ENCODE measurements at places on chromosomes 4 and X.

- no peak for DNase-seq
Measured at GRCh38 chr4:7978489-7978888, 38.8 kb upstream of the AFAP1 start.

GRCh38 chrX:40719218-40719617 lies 16.1 kb downstream of the MED14 start:
- DNase-seq, result no peak

GRCh38 chrX:48278958-48279357 lies 23.8 kb downstream of the SSX1 start:
- no peak for DNase-seq

DNA sequence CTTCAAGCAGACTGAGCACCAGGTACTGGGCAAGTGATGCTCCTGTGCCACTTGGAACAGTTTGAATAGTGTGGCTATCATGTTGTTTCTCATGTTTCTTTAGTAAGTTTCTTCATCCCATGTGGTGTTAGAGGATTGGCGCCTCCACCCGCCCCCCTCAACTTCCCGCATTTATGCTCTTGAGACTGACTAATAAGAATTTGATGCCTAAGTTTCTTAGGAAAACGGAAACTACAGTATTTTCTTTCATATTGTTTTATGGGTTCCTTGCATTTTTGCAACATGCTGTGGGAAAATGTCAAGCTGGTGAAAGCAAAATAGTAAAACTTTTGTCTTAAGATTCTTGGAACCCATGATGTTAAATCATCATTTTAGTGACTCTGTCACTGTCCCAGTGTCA lies 101.2 kb upstream of the SLC4A4 start:
- DNase-seq, result no peak

DNA sequence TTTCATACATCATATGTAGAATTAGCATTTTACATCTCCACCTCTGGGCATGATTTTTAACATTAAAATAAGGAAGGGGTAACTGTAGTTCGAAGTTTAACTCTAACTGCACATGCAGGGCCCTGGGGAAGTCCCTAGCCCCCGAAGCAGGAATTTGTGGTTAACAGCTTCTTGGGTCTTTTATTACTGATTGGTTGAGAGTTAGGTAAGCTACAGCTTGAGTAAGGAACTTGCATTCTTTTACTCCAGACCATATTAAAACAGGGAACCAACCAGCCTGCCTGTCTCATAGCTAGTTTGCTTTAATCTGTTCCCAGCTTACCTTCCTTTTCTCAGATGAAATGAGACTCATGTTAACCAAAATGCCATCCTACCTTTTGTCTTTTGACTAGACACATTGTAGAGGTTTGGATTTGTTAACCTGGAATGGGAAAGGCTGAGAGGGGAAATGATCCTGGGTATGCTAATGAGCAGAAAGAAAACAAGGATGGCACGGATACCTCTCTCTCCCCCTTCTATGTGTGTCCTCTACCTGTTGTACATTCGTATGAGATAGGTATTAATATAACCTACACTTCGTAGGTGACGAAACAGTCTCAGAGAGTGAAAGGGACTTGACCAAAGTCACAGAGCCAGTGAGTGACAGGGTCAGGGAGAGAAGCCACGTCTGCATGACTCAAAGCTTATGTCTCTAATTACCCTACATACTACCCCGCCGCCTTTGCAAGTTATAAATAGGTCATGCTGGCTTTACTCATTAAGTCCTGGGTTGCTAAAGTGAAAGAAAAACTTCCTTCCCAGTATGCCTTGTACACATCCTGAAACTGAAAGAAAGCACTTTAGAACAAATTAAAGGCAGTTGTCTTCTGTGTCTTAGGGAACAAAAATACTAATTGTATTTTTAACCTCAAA lies 119.5 kb upstream of the AFF2 start:
- no peak for DNase-seq

DNA sequence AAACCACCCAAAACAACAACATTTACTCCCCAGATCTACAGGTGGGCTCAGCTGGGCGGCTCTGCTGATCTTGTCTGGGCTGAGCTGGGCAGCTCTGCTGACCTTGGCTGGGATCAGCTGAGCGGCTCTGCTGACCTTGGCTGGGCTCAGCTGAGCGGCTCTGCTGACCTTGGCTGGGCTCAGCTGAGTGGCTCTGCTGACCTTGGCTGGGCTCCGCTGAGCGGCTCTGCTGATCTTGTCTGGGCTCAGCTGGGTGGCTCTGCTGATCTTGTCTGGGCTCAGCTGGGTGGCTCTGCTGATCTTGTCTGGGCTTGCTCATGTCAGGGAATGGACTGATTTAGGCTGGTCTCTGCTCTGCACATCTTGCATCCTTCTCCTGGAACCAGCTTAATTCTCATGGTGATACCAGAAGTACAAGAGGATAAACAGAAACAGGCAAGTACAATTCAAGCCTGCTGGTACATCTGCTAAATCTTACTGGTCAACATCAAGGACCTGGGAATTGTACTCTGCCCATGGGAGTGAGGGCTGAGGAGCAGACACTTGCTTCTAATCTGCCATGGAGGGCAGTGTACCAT lies 248.5 kb upstream of the PSAPL1 start:
- no peak for DNase-seq

- DNase-seq, result no peak
Measured at GRCh38 chr4:140691369-140691768, 64.8 kb downstream of the TBC1D9 start.

DNA sequence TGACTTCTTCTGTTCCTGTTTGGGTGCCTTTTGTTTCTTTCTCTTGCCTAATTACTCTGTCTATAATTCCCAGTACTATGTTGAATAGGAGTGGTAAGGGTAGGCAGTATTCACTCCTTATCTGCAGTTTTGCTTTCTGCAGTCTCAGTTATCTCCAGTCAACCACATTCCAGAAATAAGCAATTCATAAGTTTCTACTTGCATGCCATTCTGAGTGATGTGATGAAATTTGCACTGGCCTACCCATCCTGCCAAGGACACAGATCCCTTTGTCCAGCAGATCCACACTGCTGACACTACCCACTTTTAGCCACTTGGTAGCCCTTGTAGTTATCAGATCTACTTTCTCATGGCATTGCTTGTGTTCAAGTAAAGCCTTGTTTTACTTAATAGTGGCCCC lies 971.6 kb upstream of the INTU start:
- DNase-seq, result no peak

DNA sequence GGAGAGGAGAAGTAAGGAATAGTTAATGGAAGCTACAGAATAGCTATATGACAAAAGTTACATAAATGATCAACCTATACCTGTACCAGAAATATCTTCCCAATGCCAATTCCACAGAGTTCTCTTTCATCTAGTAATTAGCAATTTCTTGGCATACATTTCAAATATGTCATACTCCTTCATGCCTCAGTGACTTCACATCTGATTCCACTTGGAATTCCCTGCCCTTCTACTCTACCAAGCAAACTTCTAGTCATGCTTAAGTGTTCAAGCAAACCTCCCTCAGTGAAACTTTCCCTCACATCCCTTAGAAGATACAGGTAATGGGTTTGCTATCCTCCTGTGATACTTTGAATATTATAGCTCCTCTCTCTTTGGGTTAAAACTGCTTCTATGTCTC lies 127.1 kb downstream of the KLHL13 start:
- DNase-seq, result no peak

Measured in CD4-positive, CD25-positive, alpha-beta regulatory T cell (primary cell).